ENCODE measurements at places on chromosomes 3 and 15. TPM values are rescaled to one million over a fixed set of nuclear protein-coding genes. Genes with fewer than 3 reads are reported as not detected.

- DNase-seq, result no peak
- no peak overlapping the region for H3K27ac ChIP-seq
- peaks cover 8% of the 10 kb centered on the region for H3K36me3 ChIP-seq
- H3K4me1 ChIP-seq, result no peaks in the 10 kb centered on the region
Measured at GRCh38 chr15:49706805-49707204, 86.0 kb downstream of the DTWD1 start.

Gene FGF7
- not detected for total RNA-seq

DNA sequence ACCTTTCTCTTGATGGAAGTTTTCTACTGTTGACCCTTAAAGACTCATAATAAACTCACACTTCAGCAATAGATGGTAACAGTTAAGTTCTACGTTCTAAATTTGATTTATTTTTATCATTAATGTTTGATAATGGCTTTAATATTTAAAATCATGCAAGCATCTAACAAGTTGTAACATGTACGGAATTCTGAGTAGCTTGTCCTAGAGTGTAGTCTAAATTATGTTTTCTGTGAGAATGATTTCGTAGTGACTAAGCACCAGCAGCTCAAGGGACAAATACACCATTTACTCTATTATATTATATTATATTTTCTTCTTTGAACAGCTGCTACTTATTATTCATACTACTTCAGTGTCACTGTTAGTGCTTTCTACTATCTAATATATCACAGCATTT is 345.6 kb downstream of the NLGN1 start:
- H3K4me3 ChIP-seq, result no peak overlapping the region
- H3K27ac ChIP-seq, result no peak overlapping the region
- no peaks in the 10 kb centered on the region for H3K4me1 ChIP-seq
- H3K36me3 ChIP-seq, result no peaks in the 10 kb centered on the region
- no peaks in the 10 kb centered on the region for H3K27me3 ChIP-seq

DNA sequence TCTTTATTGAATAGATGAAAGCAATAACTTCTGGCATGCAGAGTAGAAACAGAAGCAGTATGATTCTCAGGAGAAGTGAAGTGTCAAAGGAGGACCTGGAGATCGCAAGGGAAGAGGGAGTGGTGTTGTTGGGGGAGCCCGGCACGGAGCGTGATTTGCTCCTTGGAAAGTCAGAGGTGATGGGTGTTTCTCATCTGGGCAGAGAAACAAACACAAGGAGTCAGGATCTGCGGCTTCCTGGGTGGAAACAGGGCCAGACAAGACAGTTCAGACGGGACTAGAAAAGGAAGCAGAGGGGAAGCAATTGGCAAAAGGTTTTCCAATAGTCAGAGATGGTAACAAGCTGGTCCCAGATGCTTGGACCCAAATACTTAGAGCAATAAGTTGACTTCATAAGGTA is 34.4 kb upstream of the CCDC80 start:
- H3K27ac ChIP-seq, result peak overlapping the region; percentile 74
- H3K4me1 ChIP-seq, result peaks cover 83% of the 10 kb centered on the region
- H3K36me3 ChIP-seq, result peaks cover 28% of the 10 kb centered on the region

Gene RASGRP1
- 202 TPM for total RNA-seq

- H3K4me1 ChIP-seq, result peaks cover 12% of the 10 kb centered on the region
- H3K36me3 ChIP-seq, result no peaks in the 10 kb centered on the region
- no peak overlapping the region for H3K27ac ChIP-seq
- H3K4me3 ChIP-seq, result no peak overlapping the region
- no peaks in the 10 kb centered on the region for H3K27me3 ChIP-seq
Measured at GRCh38 chr15:75669191-75669878, 21.6 kb downstream of the SNX33 start.

DNA sequence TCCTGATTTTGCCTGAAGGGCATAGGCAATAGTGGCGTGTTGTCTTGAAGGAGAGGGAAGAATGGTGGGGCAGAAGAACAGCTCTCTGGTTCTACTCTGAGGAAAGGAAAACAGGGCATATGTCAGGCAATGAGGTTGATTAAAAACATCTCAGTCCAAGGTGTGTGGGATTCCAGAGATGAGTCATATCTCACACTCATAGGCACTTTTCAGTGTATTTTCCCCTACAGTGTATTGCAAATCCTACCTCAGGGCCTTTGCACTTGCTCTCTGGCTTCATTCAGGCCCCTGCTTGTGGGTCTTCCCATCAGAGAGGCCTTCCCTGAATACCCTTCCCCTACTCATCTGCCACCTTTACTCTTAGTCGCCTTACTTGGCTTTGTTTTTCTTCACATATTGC is 107.8 kb downstream of the SLCO3A1 start:
- H3K27ac ChIP-seq, result no peak overlapping the region
- peaks cover 3% of the 10 kb centered on the region for H3K36me3 ChIP-seq
- H3K4me1 ChIP-seq, result peaks cover 13% of the 10 kb centered on the region

GRCh38 chr3:66808891-66809594 is 189.1 kb upstream of the KBTBD8 start:
- H3K4me1 ChIP-seq, result peaks cover 4% of the 10 kb centered on the region
- no peaks in the 10 kb centered on the region for H3K36me3 ChIP-seq
- H3K27me3 ChIP-seq, result no peaks in the 10 kb centered on the region
- no peak overlapping the region for H3K27ac ChIP-seq

Gene FBXW12
- not detected for total RNA-seq

GRCh38 chr15:63251701-63252100 is 25.7 kb upstream of the APH1B start:
- H3K4me3 ChIP-seq, result no peak overlapping the region
- DNase-seq, result no peak
- no peak overlapping the region for H3K27ac ChIP-seq
- H3K36me3 ChIP-seq, result peaks cover 52% of the 10 kb centered on the region

- H3K36me3 ChIP-seq, result no peaks in the 10 kb centered on the region
- no peak overlapping the region for H3K4me3 ChIP-seq
- no peaks in the 10 kb centered on the region for H3K4me1 ChIP-seq
- H3K27ac ChIP-seq, result no peak overlapping the region
- peaks cover 5% of the 10 kb centered on the region for H3K27me3 ChIP-seq
Measured at GRCh38 chr15:33218071-33218491, 23.6 kb upstream of the FMN1 start.

DNA sequence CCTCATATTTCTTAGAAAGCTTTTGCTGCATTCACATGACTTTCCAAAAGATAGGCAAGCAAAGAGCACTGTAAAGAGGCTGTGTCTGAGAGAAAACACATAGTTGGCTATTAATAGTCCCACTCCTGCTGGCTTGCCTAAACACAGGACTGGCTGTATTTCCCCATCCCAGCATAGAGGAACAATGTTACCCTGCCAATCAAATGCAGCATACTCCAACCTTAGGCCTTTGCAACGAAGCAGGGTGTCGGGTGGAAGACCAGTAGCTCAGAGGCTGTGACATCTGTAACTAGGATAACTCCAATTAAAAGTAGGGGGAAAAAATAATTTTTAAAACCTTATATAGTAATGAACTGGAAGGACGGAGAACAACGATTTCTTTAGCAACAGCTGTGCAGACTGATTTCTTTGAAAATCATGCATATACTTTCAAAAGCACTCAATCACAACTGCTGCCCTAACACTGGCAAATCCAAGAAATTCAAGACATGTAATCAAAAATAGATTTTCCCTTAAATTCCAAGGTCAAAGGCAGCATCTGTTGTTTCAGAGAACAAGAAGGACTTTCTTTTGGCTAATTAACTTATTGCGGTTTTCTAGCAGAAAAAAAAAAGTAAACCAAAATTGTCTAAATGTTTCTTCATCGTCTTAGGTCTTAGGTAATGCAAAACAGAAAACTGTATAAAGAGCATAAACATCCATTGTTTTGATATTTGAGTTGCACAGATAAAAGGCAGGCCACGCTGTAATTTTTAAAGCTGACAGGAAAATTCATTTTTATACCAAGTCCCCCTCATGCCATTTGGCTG is 139.3 kb downstream of the TNIK start:
- H3K4me3 ChIP-seq, result no peak overlapping the region
- DNase-seq, result no peak
- H3K4me1 ChIP-seq, result no peaks in the 10 kb centered on the region
- no peaks in the 10 kb centered on the region for H3K27me3 ChIP-seq

- no peaks in the 10 kb centered on the region for H3K27me3 ChIP-seq
- H3K27ac ChIP-seq, result no peak overlapping the region
- peaks cover 46% of the 10 kb centered on the region for H3K36me3 ChIP-seq
- peaks cover 16% of the 10 kb centered on the region for H3K4me1 ChIP-seq
Measured at GRCh38 chr15:75861750-75862402, 18.6 kb downstream of the UBE2Q2 start.

GRCh38 chr15:90456236-90456635 is 68.2 kb downstream of the IQGAP1 start:
- peaks cover 82% of the 10 kb centered on the region for H3K36me3 ChIP-seq
- H3K4me1 ChIP-seq, result peaks cover 7% of the 10 kb centered on the region
- no peak for DNase-seq
- H3K4me3 ChIP-seq, result no peak overlapping the region
- H3K27ac ChIP-seq, result no peak overlapping the region

DNA sequence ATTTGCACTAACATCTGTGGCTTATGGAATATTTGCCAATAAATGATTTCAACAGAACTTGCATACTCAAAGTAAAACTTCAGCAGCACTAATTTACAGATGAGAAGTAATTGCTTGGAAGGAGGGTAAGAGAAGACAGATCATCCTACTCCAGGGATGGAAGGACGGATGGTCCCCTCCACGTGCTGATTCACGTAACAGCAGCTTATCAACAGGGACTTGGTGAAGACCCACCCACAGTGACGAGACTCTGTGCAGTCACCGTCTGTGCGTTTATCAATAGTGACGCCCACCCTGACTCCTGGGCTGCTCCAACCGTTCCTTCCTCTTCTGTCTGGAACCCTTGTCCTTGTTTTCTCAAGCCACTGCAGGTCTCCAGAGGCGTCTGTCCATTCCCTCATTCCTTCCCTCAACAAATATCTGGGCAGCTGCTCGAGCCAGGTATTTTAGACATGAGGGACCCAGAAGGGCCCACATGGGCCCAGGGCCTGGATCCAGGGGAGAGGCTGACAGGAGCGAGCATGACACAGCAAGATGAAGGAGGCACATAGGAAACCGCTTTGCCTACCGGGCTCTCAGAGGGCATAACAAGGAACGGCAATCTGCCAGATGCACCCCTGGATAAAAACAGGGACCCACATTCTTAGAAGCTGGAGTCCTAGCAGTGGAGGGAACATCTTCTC is 33.3 kb downstream of the PCSK6 start:
- no peak overlapping the region for H3K4me3 ChIP-seq
- peaks cover 20% of the 10 kb centered on the region for H3K27me3 ChIP-seq
- no peak for DNase-seq
- peaks cover 17% of the 10 kb centered on the region for H3K4me1 ChIP-seq

GRCh38 chr15:99619712-99620111 is 53.9 kb downstream of the MEF2A start:
- no peak overlapping the region for H3K4me3 ChIP-seq
- no peaks in the 10 kb centered on the region for H3K27me3 ChIP-seq
- H3K36me3 ChIP-seq, result peaks cover 14% of the 10 kb centered on the region
- peaks cover 12% of the 10 kb centered on the region for H3K4me1 ChIP-seq

DNA sequence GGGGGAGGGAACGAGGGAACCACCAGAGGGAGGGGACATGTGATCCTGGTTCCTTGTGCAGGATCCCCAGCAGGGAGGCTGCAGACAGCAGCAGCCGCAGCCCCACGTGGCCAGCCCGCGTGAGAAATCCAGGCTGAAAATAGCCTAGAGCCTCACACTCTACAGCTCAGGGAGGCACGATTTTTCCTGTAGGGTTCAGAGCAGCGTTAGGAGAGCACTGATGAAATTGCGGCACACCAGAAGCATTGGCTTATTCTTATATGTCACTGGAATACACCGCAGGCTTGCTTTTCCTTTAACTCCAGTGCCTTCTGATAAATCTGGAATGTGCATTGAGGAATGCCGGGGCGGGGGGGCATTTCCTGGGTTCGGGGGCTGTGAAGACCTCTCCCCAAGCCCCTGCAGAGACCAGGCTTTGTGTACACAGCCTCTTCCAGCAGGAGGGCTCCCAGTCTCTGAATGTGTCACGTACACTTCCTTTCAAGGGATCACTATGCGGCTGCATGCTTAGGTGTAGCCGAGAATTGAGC is 193.0 kb downstream of the ATP10A start:
- H3K4me1 ChIP-seq, result no peaks in the 10 kb centered on the region
- no peaks in the 10 kb centered on the region for H3K36me3 ChIP-seq
- no peak for DNase-seq
- peaks cover 24% of the 10 kb centered on the region for H3K27me3 ChIP-seq

DNA sequence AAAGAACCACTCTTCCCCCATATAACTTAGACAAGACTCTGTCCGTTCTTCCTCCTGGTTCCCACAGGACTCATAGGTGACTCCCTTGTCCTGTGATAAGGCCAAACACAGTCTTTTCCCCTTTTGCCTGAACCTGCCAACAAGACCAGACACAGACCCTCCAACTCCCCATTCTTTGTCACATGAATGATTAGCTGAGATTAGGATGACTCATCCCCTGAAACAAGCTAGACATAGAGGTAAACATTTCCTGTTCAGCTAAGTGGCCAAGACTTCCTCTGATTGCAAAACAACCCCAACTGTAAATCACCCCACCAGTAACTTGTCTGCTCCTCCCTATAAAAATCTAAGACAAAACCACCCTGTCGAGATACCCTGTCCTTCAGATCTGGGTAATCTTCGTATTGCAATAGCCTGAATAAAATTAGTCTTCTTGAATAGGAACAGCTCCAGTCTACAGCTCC is 11.4 kb upstream of the HTR3E start:
- peak overlapping the region; percentile 29 for H3K27ac ChIP-seq
- H3K36me3 ChIP-seq, result peaks cover 16% of the 10 kb centered on the region
- no peak overlapping the region for H3K4me3 ChIP-seq
- no peaks in the 10 kb centered on the region for H3K27me3 ChIP-seq

- peak overlapping the region; percentile 66 for H3K4me3 ChIP-seq
- no peaks in the 10 kb centered on the region for H3K27me3 ChIP-seq
- H3K4me1 ChIP-seq, result peaks cover 94% of the 10 kb centered on the region
- H3K36me3 ChIP-seq, result peaks cover 69% of the 10 kb centered on the region
- peak overlapping the region; percentile 93 for H3K27ac ChIP-seq
Measured at GRCh38 chr15:67083135-67083762, 17.8 kb downstream of the SMAD3 start.

Gene NR1D2
- total RNA-seq, result 3.8 TPM

DNA sequence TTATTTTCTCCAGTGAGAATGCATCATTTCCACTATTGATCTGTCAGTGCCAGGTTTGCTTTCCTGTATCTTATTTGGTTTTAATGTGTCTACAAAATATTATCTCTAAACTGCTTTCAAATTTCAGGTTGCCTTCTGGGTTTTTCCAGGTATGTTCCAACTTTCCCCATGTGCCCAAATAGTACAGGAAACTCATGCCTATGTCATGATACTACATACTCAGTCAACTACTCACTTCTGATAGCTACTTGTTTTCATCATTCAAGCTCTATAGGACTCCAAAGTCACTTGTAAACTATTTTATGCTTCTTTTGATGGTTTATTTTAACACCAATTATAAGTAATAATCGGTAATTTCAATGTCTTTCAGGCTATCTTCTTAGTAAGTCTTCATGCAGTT is 134.8 kb upstream of the TTC14 start:
- H3K4me1 ChIP-seq, result no peaks in the 10 kb centered on the region
- H3K4me3 ChIP-seq, result no peak overlapping the region
- no peak for DNase-seq
- H3K27ac ChIP-seq, result no peak overlapping the region
- H3K36me3 ChIP-seq, result no peaks in the 10 kb centered on the region
- no peaks in the 10 kb centered on the region for H3K27me3 ChIP-seq

GRCh38 chr3:168271932-168272331 is 176.2 kb upstream of the GOLIM4 start:
- no peak overlapping the region for H3K4me3 ChIP-seq
- no peaks in the 10 kb centered on the region for H3K36me3 ChIP-seq
- DNase-seq, result no peak
- H3K4me1 ChIP-seq, result no peaks in the 10 kb centered on the region
- no peak overlapping the region for H3K27ac ChIP-seq

Gene GPR149
- not detected for total RNA-seq

Gene TLNRD1
- 32.3 TPM for total RNA-seq
